NCI-H2227 treated with DMSO at 0.1 percent for 48 hours (cell line): ENCODE measurements at places on chromosomes 13 and 19.
A peak's percentile ranks its signal among the peaks of the same experiment; 100 is the strongest.

- no peak for DNase-seq
These were observed 222.1 kb upstream of the OBI1 start for GRCh38 chr13:78881054-78881453.

- DNase-seq: no peak
These were observed 3.2 kb upstream of the POLR2E start for GRCh38 chr19:1098177-1099051.

- no peak for DNase-seq
These were observed 195.2 kb downstream of the LHFPL6 start for GRCh38 chr13:39407786-39408185.

- no peak for DNase-seq
These were observed 25.1 kb downstream of the RFX1 start for GRCh38 chr19:13981021-13981420.

- DNase-seq: no peak
These were observed 24.6 kb upstream of the KLF12 start for GRCh38 chr13:74158571-74159352.

DNA sequence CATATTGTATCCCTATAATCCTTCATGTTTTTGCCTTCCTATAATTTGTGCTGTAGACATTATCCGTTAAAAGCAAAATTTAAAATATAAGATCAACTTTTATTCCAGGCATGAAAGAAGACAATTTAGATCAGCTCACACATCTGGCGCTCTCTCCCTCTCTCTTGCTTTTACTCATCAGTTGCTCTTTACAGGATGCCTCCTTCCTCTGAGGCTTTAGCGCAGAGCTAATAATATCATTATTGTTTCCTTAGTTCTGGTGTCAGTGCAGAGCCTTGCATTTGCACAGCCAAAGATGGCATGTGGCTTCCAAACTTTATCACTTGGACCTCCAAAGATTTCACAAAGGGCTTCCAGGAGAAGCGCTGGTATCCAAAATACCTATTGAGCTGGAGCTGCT is 295.1 kb downstream of the FGF9 start:
- no peak for DNase-seq

DNA sequence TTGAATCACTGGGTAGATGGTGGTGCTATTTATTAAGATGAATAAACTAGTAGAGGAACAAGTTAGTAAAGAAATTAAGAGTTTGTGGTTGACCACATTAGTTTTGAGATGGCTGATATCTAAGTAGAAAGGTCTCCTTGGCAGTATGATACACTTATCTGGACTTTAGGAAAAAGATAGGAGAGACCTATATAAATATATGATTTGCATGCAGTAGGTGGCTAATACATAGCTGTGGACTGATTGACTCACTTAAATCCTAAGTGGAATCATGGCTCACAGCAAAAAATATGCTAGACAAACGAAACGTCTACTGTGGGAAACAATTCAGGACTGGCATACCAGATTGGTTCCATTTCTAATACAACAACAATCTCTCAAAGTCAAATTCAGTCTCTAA is 92.0 kb downstream of the CAB39L start:
- DNase-seq: no peak

DNA sequence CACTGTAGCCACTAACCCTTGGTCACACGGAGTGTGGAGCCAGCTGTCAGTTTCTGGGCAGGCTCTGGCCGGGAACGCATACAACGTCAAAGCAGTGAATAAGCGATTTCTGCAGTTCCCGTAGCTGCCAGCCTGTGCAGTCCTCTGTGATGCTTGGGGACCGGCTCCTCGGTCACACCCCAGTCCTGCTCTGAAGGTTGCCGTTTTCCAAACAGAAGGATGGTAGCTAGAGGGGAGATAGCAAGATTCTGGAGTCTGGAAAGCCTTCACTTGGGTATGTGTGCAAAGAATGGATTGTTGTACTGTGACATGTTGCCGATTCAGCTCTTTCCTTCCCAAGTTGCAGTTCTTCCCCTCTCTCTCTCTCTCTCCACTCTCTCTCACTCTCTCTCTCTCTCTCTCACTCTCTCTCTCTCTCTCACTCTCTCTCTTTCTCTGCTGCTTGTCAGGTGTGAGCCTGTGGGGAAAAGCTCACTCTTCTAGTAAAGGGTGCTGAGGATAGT is 38.7 kb upstream of the C1QTNF9 start:
- no peak for DNase-seq

DNA sequence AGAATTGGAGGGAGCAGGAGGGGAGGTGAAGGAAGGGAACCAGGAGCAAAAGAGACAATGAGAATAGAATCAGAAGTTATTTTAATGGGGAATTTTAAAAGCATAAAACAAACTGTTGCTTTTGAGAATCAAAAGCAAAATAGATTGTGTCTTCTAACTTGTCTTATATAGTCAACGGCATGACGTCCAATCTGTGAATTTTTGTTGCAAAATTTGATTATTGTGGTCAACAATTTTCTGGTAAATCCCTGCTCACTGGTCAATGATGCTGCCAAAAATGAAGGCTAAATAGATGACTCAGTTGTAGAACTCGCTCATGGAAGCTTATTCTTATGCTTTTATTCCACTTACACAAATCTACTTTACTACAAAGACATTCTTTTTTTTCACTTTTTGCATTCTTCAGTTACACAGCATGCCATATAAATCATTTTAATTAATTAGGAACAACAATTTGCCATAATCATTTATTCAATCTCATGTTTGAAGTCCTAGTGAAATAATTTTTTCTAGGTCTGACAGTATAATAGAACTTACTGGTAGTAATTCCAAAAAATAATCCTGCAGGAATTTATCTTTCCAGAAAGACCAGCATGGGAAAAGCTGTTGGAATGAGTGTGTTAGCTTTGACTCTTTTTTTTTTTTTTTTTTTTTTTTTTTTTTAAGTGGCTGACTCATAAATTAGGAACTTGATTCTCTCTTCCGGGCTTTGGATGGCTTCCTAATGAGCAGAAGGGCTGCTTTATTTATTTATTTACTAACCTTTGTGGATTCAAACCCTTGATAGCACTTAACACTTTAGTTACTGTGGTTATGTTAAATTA is 256.9 kb downstream of the SPRY2 start:
- DNase-seq: peak; percentile 3

- peak; percentile 59 for DNase-seq
These were observed 13.6 kb downstream of the ACP4 start for GRCh38 chr19:50803633-50804419.

DNA sequence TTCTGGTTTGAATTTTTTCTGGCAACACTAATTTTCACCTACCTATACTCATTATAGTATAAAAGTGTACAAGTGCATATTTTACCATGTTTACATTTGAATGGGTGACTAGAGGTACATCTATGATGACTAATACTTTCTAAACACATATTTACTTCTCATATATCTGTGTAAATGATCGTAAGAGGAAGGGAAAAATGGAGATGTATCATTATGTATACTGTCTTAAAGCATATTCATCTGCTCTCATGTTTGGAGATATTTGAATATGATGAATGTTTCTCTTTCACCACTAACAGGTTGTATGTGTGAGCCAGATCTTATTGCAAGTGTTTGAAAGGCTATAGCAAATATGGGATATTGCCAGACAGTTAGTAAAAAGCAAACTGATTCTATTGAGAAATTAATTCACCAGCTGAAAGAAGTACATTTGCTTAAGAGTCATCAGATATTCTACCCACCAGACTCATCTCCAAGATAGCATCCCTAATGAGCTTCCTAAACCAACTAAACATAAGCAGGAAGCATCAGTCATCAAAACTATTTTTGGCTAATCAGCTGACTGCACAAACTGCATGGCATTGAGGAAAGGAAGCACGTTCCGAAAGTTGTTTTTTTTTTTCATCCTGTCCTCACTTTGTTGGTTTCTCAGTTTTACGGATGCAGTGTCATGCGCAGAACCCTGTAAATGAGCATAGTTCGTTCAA is 738.2 kb downstream of the GPC5 start:
- DNase-seq: no peak

- no peak for DNase-seq
These were observed 50.1 kb upstream of the MYCBP2 start for GRCh38 chr13:77377016-77377415.

GRCh38 chr13:31433746-31434145 is 234.0 kb downstream of the B3GLCT start:
- no peak for DNase-seq

DNA sequence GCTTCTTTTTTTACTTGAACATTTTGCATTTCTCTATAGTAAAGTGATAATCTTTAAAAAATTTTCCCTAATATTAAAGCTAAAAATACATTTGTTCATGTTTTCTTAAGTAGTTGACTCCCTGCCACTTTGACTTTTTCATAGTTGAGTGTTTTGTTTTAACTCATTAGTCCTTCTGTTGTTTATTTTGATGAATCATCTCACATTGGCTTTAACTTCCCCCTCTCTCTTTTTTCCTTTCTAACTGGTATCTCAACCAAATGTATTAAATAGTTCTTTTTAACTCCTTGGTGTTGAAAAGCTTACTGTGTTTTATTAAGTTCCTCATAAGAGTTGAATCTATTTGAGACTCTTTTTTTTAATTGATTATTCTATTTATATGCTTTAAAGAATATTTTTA is 2.8 kb downstream of the TNFSF13B start:
- no peak for DNase-seq

DNA sequence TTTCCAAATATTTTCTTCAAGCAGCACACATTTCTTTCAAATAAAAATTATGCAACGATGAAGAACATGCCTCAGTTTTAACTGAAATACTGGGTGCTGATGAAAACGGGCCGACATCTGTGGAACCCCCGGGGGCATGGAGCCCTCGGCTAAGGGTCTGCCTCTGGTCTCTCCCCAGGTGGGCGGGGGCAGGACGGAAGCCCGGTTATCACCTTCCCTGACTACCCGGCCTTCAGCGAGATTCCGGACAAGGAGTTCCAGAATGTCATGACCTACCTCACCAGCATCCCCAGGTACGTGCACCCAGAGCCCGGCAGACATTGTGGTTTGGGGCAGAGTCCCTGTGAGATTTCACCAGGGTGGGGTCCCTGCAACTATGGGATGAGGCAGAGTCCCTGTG is 55.5 kb downstream of the MCF2L start:
- DNase-seq: no peak
